ENCODE measurements at places on chromosomes 1 and 21. TPM values are rescaled to one million over a fixed set of nuclear protein-coding genes. Genes with fewer than 3 reads are reported as not detected.

GRCh38 chr1:60283690-60284089 is 210.1 kb upstream of the C1orf87 start:
- DNase-seq: no peak

DNA sequence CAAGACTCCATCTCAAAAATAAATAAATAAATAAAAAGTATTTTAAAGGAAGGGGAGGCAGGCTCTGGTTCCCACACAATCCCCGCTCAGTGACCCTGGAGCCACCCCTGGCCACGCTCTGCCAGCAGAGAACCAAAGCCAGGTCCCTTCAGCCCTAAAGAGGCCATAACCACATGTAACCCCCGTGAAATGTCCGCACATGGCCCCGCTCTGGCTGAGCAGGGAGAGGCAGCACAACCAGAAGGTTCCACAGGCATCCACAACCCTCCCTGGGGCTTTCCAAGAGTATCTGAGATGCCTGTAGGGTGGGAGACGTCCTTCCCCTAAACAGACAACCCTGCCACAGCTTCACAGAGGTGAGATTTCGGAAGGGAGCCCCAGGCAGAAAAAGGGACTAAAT is 1.4 kb upstream of the ARF1 start:
- no peak for DNase-seq

- peak; percentile 60 for DNase-seq
Measured at GRCh38 chr1:152034654-152035538, 1.9 kb downstream of the S100A11 start.

DNA sequence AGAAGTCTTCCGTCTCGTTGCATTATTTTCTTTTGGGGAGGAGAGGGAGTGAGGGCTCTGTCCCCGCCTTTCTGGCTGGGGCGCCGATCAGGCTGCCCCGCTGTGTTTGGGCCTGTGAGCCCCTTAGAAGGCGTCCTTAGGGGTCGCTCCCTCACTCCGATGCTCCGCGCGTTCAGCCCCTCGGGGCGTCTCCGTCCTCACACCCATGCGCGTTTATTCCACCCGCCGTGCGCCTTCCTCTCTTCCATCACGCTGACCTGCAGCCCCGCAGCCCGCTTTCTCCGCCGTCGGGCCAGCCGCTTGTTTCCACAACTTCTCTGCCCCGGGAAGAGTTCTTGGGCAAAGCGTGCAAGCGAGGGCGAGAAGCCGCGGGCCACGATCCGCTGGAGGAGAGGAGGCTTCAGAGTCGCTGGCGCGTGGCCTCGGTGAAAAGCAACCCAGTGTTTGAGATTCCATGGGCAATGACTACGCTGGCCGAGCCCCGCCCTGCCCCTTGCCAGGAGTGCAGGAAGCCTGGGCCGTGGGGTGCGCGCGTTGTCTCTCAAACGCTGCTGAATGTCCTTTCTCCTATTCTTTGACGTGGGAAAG is 27.7 kb downstream of the TRIM11 start:
- DNase-seq: peak; percentile 32

Gene LCE1F
- total RNA-seq: not detected

Gene SYTL1
- 5.4 TPM for total RNA-seq

Gene TMEM125
- total RNA-seq: 2.0 TPM

Gene LCE2C
- total RNA-seq: not detected

Measured in testis (tissue), 5 donors.